ENCODE measurements at places on chromosomes 6 and 20.

DNA sequence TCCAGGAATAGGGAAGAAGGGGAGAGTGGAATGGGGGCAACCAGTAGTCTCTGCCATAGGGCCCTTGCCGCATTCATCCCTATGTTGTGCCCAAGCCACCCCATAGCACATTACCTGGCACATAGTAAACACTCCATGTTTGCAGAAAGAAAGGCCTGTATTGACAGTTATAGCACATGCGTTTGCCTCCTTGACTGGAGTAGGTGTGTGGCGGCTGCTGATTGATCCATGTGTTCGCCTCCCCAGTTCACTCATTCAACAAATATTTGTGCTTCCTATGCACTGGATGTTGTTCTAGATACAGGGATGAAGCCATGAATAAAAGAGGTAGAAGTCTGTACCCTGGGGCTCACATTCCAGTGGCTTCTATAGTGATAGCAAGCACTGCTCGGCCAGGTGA, 19.8 kb upstream of the CCDC167 start:
- DNase-seq = no peak

GRCh38 chr6:146503096-146503495, 40.5 kb upstream of the RAB32 start:
- DNase-seq = no peak

- no peak for DNase-seq
Measured at GRCh38 chr6:19851241-19852089, 14.3 kb downstream of the ID4 start.

DNA sequence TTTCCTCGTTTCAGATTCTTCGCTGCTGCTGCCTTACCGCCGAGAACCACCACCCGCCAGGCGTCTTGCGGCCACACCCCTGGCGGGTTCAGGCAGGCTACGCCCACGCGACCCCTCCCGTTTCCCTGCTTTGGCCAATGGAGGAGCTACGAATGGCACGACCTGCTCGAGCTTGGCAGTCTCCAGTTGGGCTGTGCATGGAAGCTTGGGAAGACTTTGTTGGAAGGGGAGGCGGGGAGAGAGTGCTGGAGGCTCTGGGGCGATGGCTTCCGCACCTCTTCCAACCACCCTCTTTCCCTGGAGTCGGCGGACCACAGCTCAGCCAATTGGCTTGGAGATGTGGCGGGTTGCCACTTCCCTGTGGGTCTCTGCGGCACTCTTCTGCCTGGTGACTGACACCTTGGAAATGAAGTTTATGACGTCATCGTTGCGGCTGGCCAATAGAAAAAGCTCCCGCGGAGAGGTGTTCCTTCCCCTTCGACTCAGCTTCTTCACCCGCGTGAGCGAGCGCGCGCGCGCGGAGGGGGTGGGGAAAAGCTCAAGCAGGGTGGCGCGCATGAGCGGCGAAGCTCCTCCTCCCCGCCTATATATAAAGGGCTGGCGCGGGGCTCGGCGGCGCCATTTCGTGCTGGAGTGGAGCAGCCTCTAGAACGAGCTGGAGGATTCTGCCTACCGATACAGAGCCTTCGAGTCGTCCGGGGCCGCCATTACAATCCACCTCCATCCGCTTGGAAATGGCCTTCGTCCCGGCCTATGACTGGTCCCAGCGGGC, 3.4 kb downstream of the BRD2 start:
- peak; percentile 88 for DNase-seq

DNA sequence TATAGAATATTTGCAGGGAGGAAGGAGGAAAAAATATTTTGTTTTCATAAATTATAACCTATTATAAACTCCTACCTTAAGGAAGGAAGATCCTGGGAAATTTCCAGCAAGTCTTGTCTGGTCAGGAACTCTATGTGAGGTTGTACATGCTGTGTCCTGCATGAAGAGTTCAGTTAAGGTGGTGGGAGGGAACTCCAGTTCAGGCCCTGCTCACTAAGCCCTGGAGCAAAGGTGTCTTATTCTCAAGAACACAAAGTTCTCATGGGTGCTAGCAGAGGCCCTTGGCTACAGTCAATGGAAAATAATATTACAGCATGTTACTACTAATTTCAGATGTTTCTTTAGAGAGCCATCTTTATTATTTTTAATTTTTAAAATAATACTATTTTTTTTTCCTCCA, 3.8 kb upstream of the OGFRL1 start:
- no peak for DNase-seq

DNA sequence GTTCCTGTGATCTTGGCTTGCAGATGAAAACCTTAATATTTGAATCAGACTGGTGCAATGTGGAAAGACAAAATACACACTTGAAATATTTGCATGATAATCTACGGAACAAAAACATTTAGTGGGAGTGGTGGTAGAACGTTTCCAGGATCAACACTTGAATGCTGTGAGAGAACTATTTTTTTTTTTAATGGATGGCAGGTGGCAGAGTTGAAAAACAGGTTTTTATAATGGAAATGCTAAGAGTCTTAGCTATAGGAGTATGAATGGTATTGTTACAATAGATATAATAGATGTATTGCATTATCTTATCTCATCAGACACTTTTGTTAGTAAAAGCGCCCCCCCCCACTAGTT, 49.2 kb downstream of the CDKAL1 start:
- no peak for DNase-seq

DNA sequence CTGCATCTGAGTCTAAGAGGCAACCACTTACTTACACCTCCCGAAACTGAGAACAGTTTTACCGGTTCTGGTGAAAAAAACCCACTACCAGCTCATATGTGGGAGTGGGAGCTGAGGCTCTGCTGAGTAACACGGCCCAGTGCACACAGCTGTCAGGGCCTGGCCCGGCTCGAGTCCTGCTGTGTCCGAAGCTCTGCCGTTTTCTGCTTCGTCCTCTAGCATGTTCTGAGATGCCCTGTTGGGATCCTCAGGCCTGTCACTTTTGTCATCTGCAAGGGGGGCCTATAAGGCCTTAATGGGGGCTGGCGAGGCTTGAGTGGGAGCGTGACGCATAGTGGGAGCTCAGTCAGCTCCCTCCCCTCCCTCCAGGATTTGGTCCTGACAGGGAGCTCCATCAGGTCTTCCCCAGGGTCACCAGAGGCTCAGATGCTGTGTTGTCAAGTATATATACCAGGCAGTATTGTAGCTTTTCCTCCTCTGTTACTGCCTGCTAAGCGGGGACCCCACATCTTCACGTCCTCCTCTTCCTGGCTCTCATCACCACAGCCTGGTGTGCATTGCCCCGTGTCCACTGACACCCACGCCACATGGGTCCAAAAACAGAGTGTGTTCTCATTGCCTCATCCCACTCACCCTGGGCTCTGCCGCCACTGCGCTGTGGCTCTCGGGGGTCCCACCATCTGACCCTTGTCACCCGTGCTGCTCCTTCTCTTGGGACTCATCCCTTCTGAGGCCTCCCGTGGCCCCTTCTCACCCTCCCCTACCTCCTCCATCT, 45.2 kb upstream of the FANCE start:
- no peak for DNase-seq

DNA sequence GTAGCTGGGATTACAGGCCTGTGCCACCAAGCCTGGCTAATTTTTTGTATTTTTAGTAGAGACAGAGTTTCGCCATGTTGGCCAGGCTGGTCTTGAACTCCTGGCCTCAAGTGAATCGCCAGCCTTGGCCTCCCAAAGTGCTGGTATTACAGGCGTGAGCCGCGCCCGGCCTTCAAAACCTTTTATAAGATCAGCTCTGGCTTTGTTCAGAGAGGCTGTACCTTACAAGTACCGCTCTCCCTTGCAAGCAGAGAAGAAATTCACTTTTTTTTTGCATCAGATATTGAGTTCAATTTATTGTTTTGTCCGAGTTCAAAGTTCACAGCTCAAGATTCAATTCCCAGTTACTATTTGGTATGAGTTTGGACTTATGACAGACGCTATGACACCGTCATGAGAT, 1.9 kb upstream of the DNAAF9 start:
- DNase-seq = no peak

DNA sequence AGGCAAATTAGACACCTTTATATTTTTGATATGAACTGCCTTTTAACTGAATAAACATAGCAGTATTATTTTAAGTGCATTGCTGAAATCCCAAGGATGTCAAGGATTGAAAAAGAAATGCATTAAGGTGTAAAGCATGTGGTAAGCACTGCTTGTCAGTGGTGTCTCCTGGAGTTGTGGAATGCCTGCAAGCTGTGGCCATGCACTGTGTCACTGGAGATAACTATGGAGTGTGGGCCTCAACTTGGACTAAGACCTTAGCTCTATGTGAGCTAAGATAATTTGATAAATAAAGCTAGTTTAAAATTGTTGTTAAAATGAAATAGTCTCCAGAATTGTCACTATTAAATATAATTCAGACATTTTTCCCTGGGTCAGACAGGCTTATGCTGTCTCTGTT, 156.6 kb upstream of the OPRM1 start:
- DNase-seq = no peak
